ENCODE measurements at places on chromosomes 5 and 9.

DNA sequence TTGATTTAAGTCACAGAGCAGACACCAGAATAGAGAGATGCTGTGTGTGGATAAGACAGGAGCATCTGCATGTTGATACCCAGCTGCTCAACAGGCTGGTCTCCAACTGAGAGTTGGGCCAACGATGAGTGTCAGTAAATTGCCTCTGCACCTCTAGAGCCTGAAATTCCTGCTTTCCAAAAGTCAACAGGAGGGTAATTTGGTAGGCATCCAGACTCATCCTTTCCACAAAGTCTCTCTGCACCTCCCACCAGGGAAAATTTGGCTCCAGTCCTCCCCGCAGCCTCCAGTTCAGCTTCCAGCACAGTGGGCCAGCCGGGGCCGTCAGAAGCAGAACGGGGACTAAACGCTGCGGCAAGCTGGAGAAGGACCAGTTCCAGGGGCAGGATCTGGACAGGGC lies 136.9 kb downstream of the RFK start:
- no peak for DNase-seq

DNA sequence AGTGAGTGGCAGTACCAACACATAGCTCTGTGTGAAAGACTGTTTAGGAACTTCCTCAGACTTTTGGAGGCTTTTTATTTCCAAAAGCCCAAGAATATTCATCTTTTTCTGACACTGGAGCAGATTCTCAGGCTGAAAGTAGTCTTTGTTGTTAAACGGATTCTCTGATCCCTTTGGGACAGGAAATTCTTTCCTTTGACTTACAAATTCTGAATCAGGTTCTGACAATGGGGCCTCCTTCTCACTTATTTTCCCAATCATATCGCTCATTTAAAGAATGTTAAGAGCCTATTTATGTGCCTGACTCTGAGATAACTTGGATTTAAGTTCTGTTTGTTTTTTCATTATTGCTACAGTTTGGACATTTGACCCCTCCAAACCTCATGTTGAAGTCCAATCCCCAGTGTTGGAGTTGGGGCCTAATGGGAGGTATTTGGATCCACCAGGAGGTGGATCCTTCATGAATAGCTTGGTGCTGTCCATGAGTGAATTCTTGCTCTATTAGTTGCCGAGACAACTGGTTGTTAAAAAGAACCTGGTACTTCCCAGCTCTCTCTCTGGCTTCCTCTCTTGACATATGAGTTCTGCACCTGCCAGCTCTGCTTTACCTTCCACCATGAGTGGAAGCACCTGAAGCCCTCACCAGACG lies 4.1 kb upstream of the ADGRV1 start:
- no peak for DNase-seq

GRCh38 chr5:90047113-90047512 lies 362.4 kb downstream of the CETN3 start:
- DNase-seq = no peak

DNA sequence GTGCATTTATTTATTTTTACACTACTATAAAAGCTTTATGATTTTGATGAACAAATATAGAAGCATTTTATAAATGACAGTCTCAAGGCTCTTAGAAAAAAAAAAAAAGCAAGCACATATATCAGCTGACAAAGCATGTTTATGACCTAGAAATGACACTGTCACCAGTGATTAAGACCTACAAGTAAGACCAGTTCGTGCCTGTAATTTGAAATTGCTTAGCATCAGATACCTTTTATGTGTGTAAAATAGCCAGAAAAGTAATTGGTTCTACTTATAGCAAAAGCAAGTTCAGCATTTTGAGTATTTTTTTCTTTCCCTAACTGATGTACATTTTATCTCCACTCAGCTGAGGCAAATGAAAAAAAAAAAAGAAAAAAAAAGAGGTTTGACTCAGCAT lies 808.4 kb downstream of the CDH18 start:
- DNase-seq = no peak

GRCh38 chr9:995192-995591 lies 18.7 kb downstream of the DMRT3 start:
- DNase-seq = no peak

GRCh38 chr5:65142016-65142415 lies 339.7 kb downstream of the ADAMTS6 start:
- DNase-seq = no peak

DNA sequence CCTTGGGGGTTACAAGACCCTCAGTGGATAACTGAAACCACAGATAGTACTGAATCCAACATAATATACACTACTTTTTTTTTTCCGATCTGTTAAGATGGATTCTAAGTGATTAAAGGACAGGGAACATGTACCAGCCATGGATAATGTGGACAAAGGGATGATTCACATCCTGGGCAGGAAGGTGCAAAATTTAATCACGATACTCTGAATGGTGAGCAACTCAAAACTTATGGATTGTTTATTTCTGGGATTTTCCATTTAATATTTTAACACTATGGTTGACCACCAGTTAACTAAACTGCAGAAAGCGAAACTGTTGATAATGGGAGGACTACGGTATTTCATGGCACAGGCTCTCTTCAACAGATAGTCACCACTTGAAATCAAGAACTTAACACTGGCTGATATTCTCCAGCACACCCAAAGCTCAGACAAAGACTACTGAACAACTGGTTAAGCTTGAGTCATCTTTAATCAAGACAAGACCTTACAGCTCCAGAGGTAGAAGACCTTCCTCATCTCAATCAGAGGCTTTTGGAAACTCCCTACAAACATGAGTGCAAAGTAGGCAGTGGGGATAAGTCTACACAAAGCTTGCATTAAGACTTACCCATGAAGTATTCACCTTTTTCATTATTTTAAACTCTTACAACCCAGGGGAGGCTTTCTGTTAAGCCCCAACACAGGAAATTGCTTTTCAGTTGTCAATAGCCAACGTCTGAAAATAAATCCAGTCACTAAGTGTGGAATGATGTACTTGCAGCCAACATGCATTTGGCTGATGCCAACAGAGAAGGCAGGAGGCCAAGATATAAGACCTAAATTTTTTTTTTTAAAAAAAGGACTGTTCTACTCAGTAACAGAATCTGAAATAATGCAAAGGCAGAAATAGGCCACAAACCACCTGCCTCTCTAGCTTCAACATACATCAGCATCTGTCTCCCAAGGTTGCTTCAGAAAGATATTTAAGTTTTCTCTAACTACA lies 78.7 kb downstream of the ELAVL2 start:
- DNase-seq = no peak

GRCh38 chr9:95815961-95816360 lies 59.5 kb upstream of the ERCC6L2 start:
- DNase-seq = no peak

- no peak for DNase-seq
Measured at GRCh38 chr9:92147852-92148180, 32.6 kb upstream of the SPTLC1 start.

GRCh38 chr9:90333226-90333625 lies 309.4 kb downstream of the DIRAS2 start:
- no peak for DNase-seq

DNA sequence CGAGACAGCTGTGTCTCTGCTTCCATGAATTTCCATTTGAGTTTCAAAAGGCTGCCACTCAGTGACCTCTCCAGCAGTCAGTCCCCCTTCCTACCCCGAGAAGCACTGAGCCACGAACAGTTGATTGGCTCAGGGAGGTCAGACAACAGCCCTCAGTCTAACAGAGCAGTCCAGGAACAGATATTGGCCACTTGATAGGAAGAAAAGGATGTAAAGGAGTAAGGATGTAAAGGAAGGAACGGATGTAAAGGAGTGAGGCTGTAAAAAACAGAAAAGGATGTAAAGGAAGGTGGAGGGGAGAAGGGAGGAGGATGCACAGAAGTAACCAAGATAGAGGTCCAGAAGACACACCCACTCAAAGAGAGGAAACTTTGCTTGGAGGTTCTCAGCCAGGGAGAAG lies 3.2 kb upstream of the NR4A3 start:
- no peak for DNase-seq

- DNase-seq = no peak
Measured at GRCh38 chr5:90982576-90982975, 400.5 kb downstream of the ARRDC3 start.

Measured in activated CD8-positive, alpha-beta memory T cell treated with anti-CD3 and anti-CD28 coated beads, Interleukin-2, amount 50 U/mL, for 4 hours (primary cell).